ENCODE measurements at places on chromosomes 7 and 10.

- DNase-seq: no peak
These were observed 502.8 kb downstream of the GLRX3 start for GRCh38 chr10:130638991-130639390.

- no peak for DNase-seq
These were observed 31.2 kb downstream of the ITIH5 start for GRCh38 chr10:7635408-7636125.

DNA sequence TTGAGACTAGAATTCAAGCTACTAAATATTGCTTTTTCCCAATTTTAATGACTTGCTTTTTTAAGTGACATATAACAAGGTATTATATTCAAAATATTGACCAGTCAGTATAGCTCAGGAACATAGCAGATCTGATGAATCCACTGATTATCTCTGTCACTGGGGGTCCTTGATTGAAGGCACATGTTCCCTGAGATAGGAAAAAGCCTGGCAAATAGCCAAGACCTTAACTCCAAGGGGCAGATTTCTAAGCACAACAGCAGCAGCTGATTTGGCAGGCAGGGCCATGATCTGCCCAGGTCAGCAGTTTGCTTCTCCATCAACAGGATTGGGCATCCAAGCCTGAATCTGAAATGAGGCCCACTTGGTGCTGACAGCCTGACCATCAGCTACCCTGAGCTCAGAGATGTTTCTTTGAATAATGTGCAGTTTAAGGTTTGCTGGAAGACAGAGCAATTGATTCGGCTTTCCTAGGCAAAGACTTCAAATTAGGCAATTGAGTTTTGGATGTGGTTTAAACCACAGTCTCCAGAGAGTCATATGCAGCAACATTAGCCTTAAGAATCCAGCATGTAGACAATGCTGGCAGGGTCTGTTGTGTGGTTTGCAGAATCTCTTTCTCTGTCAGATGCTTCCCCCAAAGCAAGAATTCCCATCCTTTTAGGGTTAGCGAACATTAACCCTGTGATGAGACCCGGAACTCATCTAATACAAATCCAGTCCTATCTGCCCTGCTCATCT lies 352.6 kb downstream of the ADRA2A start:
- no peak for DNase-seq

DNA sequence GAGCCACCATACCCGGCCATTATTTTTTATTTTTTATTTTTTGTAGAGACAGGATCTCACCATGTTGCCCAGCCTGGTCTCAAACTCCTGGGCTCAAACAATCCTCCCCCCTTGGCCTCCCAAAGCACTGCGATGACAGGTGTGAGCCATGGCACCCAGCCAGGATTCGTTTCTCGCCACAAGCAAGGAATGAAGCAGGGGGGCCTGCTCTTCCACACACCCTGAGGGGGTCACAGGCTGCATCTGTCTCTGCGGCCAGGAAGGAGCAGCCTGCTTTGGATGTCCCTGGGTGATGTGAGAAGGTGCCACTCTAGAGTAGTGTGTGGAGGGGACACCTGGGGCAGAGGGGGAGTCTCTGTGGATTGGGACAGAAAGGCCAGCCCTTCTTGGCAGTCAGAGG lies 61.3 kb upstream of the TNRC18 start:
- no peak for DNase-seq

- DNase-seq: no peak
These were observed 94.4 kb upstream of the SKAP2 start for GRCh38 chr7:26958834-26959233.

DNA sequence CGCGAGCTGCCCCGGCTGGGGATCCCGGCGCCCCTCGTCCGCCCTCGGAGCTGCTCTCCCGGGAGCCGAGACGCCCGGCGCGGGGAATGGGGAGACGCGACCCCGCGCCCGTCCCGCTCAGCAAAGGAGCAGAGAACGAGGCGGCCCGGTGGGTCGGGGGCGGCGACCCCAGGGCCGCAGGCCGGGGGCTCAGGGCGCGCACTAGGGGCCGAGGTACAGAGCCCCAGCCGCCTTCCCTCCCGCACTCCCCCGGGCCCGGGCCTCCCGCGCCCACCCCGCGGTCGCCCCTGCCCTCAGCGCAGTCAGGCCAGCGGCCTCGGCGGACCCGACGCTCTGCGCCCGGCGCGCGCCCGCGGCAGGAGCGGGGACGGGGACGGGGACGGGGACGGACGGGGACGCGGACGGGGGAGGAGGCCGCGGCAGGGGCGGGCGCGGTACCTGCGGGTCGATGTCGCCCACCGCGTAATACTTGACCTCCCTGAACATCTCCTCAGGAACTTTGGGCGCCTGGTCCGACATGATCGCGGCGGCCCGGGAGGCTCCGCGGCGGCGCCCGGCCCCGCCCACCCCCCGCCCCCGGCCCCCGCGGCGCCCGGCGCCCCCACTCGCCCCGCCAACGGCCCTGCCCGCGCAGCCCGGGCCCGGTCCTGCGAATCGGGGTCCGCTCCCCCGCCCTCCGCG lies 373 bp downstream of the PAXIP1 start:
- no peak for DNase-seq

- no peak for DNase-seq
These were observed 32.2 kb downstream of the MAD1L1 start for GRCh38 chr7:2200584-2200980.

DNA sequence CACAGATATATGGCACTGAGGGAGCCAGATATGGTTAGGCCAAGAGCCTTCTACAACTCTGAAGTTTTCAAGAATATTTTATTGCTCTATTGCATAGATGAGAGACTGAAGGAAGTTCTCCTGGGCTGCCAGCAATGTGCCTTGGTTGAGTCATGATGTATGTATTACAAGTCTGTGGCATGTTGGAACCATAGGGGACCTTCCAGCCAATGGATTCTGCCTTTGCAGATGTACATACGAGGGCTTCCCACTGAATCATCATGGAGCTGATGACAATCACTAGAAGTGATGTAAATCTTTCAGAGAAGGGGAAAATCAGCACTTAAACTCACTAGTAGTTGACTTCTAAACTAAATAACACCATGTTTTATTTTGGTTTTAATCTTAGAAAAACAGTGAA lies 419.5 kb downstream of the PHTF2 start:
- DNase-seq: no peak

DNA sequence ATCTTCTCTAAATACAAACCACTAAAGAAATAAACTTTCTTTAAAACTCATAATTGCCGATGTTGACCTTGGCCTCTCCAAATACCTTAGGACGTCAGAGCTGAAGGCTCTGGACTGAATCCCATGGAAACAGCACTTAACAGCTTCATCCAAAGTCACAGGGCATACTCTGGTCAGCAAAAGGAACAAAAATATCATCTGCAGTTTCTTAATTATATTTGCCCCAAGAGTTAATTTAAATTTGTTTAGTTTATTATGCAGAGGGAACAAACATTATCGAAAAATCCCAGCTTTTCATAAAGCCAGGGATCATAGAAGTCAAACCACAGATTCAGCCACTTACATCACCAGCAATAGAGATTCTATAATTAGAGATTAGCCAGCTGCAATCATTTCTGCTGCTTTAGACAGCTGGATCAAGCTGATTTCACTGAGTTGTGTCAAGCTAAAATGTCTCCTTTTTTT lies 20.5 kb upstream of the FAM13C start:
- DNase-seq: no peak

GRCh38 chr10:70145666-70146488 lies 623 bp downstream of the TYSND1 start:
- peak; percentile 57 for DNase-seq

GRCh38 chr7:142308326-142308725 lies 50.5 kb upstream of the PRSS58 start:
- DNase-seq: no peak

DNA sequence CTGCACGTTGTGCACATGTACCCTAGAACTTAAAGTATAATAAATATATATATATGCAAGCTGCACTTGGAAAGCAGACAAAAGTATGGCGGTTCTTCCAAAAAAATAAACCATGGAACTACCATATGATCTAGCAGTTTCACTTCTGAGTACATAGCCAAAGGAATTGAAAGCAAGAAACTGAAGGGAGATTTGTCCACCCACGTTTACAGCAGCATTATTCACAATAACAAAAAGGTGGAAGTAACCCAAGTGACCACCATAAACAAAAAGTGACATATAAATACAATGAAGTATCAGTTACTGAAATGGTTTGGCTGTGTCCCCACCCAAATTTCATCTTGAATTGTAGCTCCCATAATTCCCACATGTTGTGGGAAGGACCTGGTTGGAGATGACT lies 525.3 kb upstream of the CELF2 start:
- DNase-seq: no peak

- no peak for DNase-seq
These were observed 58.6 kb downstream of the ZMIZ1 start for GRCh38 chr10:79127151-79127961.

- no peak for DNase-seq
These were observed 6.1 kb upstream of the GSDME start for GRCh38 chr7:24763303-24763901.

- no peak for DNase-seq
These were observed 43.3 kb upstream of the CNNM1 start for GRCh38 chr10:99285881-99286280.

GRCh38 chr10:9508606-9509005 lies 1454.1 kb downstream of the GATA3 start:
- no peak for DNase-seq

DNA sequence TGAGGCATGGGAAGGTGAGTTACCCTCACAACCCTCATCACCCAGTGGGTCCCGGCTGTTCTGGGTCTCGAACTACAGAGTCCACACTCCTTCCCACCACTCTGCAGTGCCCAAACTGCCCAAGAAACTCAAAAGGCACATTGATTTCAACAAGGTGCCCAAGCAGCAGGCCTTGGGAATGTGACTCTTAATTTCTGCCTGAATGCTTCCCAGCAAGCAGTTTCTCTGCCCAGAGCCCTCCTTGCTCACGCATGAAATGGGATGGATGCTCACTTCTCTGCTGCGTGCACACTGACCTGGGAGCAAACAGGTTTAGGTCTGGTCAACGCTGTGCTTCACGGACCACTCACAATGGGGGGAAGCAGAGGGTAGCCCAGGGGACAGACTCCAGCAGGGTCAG lies 77.9 kb downstream of the GRB10 start:
- no peak for DNase-seq

GRCh38 chr7:98907570-98907969 lies 29.2 kb downstream of the TRRAP start:
- no peak for DNase-seq

DNA sequence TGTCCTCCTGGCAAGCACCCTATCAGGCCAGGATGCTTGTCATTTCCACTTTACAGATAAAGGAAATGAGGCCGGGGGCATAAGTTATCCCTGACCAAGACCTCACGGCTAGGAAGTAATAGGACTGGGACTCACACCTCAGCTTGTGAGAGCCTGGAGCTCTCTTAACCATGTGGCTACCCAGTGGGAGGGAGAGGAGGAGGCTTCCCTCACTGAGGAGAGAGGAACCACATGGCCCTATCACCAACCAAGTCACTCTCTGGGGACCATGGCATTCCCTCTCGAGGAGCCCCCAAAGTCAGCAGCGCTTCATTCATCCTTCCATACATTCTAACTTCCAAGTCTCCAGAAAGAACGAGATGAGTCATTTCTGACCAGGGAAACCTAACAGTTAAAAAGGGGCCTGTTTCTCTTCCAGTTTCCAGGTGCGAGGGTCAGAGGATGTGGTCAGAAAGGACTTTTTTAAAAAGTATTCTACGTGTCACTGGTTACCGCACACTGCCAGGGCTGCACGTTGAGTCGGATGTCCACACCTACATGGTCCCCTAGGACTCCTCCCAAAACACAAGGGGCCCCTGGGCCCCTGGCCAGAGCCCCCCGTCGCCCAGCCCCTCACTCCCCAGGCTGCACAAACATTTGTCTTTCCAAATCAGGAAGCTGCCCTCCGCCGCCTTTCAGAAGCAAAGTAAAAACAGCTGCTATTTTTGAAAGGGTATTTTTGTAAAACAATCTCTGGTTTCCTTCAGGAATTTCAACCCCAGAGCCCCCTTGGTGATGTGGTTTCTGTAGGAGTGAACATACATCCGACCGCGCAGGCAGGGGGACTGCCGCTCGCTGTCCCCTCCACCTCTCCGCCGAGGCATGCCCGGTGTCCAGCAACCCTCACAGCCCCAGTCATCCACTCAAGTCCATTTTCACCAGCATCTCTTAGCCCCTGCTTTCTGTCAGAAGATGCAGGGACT lies 128.2 kb upstream of the CHST15 start:
- no peak for DNase-seq

Data from stimulated activated CD4-positive, alpha-beta T cell treated with anti-CD3 and anti-CD28 coated beads, Interleukin-1b, Interleukin-23, amount 100 ng/mL, for 4 hours (primary cell).